ENCODE measurements at places on chromosomes 2 and 18.

GRCh38 chr18:23220355-23220754 is 85.1 kb downstream of the CABLES1 start:
- no peak for DNase-seq

- no peak for DNase-seq
Observed at GRCh38 chr2:9803023-9803805, 40.1 kb upstream of the TAF1B start.

DNA sequence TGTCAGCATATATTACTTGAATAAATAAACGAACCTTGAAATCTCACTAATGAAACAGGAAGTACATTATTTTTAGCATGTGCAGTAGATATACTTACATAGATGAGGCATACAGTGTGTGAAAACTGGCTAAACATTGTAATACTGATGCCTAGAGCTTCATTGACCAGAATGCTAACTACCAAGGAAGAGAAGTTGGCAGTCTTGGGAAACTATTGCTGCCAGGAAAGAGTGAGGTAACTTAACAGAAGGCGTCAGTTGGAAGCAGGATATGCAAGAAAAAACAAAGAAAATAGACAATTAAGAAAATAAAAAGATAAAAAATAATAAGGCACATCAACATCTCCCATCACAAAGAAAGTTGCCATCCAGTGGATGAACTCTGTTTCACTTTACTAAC is 963.0 kb downstream of the TDRD15 start:
- DNase-seq: no peak

DNA sequence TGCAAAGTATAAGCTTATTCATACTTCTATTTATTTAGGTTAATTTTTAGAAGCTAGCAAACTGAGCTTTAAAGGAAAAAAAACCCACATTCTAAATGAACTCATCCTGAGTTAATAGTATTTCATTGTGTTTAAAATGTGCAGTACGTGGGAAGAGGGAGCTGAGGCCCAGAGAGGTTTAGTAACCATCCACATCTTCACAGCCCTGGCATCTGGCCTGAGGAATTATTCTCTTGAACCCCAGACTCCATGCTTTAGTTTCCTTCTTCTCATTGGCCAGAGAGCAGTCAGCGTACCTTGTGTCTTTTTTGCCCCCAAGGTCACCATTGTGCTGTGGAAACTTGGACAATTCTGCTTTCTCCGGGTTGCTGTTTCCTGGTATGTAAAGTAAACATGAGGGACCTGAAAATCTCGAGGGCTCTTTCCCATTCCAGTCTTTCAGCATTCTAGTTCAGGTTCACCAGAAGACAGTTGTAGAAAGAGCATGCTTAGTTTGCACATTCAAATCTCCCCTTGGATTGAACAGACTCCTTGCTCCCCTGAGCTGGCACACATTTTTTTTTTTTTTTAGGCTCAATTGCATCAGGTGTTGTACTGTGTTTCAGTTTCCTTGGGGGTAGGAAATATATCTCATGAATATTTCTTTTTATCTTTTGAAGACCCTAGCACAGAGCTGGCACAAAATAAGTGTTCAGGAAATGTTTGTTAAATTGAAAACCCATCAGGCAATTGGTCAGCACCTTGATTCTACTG is 81.4 kb downstream of the MYCN start:
- no peak for DNase-seq

- peak; percentile 48 for DNase-seq
Observed at GRCh38 chr2:111135910-111136297, 15.2 kb downstream of the BCL2L11 start.

DNA sequence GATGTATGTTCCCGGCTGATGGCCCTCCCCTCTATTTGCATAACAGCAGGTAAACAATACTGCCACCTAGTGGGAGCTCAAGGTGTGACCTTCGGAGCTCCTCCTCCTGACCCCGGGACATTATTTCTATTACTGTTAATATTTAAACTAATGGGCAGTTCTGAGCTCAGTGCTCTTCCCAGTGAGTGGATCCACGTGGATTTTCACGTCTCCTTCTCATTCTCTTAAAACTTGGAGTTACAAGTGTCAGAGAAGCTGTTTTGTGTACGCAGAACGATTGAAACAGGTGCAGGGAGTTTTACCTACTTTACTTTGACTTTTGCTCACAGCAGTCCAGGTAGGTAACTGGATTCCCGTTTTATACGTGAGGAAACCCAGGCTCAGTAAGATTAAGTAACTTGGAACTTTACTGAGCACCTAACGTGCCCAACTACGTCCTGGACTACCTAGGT is 127.3 kb downstream of the PRKCE start:
- DNase-seq: peak; percentile 79

DNA sequence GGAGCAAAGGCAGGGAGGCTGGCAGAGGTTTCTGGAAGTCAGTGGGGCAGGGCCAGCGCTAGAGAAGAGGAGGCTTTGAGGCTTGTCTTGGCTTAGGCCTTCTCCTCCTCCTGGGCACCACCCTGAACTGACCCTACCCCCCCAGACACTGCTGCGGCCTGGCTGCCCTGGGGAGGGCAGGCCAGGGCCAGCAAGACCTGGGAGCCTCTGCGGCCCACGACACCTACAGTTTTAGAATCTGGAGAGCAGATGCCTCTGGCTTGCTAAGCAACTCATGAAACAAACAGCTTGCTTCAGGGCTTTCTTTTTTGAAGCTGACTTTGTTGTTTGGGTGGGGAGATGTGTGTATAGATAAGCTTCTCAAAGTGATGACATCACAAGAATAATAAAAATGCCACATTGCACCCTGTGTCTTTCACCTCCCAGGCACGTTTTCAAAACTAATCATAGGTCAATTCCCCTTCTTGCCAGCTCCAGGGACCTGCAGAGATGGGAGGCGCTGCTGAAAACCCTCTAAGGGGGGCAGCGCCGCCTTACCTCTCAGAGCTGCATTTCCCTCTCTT is 46.2 kb upstream of the SMAD7 start:
- no peak for DNase-seq
